ENCODE measurements at places on chromosomes 7 and 10. TPM values are rescaled to one million over a fixed set of nuclear protein-coding genes. Genes with fewer than 3 reads are reported as not detected.

USP6NL gene
- total RNA-seq, result 26.0 TPM

DNA sequence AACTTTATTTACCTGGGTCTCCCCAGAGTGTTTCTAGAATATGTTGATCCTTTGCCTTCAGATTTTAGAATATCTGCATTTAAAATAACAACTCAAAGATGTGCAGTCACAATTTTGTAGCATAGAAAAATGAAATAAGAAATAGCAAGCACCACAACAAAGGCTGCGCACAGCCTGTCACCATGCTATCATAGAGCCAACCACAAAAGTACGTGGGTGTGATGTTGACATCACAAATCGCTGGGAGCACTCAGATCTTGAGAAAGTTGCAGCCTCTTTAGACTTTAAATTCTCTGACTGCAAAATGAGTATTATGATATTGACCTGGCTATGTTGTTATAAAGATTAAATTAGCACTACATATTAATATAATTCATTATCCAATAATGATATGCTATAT, 177.9 kb downstream of the TNS3 start:
- no peak for DNase-seq

DNA sequence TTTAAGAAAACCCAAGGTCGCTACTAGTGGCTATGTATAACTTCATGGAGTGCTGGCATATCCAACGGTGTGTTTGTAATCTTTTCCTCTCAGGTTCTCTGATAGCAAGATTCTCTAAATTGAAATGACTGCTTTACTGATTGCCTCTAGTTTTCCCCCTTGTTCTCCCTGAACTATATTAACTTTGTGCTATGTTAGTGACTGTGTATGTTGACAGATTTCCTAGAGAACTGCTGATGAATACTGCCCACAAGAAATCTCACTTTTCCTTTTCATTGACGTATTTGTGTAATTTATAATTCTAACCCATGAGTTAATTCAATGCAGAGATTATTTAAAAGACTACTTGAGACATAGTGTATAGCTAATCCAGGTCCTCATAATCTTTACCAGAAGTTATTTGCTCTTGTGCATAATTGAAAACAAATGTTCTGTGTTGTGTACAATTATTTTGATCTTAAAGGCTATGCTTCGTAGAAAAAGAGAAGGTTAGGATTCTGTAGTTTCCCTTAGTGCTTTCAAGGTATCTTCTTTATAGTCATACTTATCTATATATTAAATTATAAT, 70.6 kb upstream of the GLCCI1 start:
- DNase-seq, result no peak

DNA sequence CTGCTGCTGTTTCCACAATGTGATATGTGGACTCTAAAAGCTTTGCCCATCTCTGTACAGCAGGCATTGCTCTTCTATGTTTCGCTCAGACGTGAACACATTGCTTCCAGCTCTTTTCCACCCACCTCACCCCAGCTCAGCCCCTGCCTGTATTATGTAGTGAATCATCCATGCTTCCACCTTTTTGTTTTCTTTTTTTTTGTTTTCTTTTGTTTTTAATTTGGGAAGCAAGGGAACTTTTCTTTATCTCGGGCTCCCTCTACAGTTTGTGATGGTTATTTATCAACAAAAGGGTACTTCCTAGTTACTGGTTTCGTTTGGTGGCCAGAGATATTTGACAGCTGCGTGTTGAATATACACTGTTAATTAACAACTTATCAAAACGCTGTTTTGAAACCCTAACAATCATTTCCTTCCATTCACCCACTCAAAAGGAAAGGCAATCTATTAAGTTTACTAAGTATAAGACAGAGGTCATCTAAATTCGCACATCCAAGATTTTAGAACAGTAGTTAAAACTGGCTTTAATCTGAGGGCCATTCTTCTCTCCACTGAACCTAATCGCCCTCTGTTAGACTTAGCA, 127.9 kb upstream of the STK17A start:
- peak; percentile 32 for DNase-seq

DNA sequence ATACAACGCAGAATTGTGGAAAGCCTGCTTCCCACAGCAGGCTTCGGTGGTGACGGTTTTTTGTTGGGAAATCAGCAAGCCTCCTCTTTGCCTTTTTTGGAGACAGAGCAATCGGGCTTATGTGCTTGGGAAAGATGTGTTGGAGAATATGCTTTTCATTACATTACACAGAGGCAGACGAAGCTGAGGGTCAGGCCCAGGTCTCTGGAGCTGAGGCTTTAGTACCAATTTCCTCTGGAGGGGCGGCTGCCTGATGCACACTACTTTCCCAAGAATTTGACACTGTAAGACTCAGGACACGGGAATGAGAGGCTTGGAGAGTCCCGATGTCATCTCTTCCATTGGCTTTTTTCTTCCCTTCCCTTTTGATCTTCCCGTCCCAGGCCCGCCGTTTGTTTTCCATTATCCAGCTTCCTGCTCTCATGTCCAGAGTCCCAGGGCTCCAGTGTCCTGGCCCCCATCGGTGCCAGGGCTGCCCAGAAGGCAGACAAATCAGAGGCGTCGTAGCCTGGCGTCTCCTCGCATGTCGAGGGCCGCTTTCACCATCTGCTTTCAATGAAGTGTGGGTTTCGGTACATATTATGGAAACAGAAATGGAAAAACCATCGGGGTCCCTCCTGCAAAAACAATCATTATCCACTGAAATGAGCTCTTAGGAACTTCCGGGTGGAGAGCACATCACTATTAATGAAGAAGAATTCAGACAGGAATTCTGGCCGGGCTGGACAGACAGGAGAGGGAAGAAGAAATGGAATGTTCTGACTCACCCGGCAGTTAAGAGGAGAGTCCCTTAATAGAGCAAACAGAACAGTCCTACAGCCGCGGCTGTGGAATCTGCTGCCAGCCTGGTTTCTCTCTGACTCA, 123.0 kb upstream of the JCAD start:
- no peak for DNase-seq
